ENCODE measurements at places on chromosomes 11 and 22.
A peak's percentile ranks its signal among the peaks of the same experiment; 100 is the strongest.

DNA sequence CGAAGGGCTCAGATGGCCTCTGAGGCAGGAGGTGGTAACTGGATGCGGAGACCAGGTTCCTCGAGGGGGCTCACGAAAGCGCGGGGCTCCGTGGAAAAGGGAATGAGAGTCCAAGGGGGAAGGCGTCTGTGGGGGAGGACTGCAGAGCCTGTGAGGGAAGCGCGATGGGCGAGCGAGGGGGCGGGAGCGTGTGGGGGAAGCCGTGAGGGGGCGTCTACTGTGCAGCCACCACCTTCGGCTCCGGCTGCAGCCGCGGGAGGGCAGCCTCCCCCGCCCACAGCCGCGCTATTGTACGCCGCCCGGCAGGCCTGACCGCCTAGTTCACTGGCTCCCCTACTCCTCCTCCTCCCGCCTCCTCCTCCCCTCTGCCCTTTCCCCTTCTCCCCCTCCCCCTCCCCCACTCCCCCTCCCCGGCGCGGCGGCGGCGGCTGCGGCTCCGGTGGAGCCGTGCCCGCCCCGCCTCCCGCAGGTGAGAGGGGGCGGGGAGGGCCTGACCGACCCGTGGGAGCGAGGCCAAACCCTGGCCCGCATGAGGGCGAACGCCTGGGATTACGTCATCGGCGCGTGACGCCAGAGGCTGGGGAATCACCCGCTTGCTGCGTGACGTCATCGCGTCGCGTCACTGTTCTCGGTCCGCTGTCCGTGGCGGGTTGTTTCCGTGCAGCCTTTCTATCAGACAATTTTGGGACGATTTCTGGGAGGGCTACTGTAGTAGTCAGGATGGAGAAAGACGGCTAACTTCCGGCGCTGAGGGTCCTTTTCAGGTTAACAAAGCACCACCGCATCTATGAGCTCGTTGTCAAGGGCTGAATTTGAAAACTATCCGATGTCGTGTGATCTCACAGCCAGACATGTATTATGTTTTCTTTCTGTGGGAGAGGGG lies at the start of gene PAK1:
TSS of gene PAK1 (minus strand) at position 294 of the 883 bp plus-strand sequence. CDS start 81,574 bp downstream, outside the sequence.
- peak; percentile 89 for DNase-seq

GRCh38 chr11:128246364-128246801 lies 341.0 kb downstream of the ETS1 start:
- no peak for DNase-seq

DNA sequence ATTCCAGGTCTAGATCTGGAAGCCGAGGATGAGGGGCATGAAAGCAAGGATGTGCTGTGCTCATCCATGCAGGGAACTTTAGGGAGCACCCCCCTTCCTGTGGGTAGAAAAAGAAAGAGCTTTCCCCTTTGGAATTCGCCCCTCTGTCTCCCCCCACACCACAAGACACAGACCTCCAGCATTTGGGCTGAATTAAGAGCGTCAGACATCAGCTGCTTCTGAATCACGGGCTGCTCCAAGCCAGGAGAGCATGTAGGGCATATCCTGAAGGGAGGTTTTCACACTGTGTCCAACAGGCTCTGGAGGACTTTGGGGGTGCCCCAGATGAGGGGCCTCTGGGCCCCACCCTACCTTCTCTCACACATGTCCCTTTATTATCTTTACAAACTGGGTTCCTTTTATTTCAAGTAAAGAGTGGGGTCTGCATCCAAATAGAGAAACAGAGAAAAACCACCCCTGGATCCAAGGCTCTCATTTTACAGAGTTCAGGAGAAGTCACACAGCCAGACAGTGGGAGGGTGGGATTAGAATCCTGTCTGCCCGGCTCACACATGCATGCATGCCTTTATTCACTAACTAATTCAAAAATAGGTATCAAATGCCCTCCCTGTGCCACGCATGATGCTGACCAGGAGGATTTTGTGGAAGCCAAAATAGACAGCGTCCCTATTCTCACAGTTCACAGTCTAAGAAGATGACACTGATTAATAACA lies 52.8 kb downstream of the LRRC32 start:
- no peak for DNase-seq

DNA sequence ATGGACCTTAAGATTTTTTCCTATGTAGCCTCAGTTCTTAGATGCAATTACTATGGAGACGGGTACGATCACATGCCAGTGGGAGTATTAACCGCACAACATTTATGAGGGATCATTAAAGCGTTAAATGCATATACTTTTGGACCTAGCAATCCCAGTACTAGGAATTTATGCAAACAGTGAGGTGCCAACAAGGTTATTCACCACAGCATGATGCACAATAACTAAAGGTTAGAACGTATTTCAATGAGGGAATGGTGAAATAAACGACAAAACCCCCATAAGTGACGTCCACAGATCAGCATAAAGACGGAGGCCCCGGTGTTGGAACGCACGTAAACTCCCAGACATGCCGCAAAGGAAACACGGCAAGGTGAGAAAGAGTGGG lies 539 bp downstream of the SIRT3 start:
- DNase-seq, result no peak

DNA sequence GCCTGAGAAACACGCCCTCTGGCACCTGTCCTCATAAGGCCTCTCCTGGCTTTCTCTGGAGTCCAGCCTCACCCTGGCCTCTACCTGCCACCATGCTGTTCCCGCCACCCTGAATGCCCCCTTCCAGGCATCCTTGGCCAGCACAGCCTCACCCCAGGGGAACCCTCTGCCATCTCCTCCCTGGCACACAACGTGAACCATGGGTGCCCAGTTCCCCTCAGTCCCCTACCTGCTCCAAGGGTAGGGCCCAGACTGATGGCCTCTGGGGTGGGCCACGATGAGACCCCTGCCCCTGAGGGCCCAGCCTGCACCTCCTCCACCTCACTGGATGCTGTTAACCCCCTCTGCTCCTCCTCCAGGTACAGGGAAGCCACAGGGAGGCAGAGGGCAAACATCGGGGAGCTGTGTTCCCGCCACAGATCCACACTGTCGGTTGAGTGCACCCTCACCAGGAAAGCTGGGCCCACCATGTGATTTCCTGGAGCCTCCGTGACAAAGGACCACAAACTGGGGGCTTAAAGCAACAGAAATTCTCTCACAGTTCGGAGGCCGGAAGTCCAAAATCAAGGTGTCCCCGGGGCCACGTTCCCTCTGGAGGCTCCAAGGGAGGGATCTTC lies 169.6 kb downstream of the BRD1 start:
- no peak for DNase-seq

- no peak for DNase-seq
Measured at GRCh38 chr11:72265951-72266350, 22.0 kb upstream of the PHOX2A start.

- no peak for DNase-seq
Measured at GRCh38 chr11:118152552-118153471, at the start of gene SCN4B. SCN4B (minus strand) TSS chr11:118152823; CDS start chr11:118152673, 150 bp downstream.

DNA sequence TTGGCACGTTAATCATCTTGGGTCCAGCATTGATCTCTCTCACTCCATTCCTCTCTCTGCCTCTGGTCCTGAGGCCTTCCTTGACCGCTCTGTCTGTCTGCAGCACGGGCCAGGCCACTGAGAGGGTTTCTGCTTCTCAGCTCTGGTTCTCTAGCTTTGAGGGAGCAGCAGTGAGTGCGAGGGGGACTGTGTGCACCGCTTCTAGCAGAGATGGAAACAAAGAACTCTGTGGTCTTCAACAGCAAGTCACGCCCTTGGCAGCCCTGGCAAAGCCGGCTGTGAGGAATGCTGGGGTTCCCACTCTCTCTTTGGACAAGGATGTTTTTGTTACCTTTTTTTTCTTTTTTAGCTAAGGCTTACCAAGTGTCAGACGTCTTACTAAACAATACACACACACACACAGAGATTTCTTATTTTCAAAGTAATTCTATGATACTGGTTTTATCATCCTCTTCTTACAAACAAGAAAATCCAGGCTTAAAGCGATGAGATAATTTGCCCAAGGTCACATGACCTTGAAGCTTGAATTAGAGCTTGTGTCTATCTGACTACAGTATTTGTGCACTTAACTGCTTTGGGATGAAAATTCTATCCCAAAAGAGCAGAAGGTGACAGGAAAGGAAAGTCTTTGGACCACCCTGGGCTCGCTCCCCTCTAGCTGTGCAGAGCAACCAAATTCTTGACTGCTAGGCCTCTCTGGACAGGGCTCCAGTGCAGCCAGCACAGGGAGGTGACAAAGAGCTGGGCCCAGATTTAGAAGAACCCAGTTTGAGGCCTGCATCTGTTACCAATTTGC lies 293.2 kb downstream of the NTM start:
- no peak for DNase-seq

GRCh38 chr11:11843211-11843621 lies 1.4 kb downstream of the USP47 start:
- no peak for DNase-seq

GRCh38 chr11:108663154-108663877 lies 1.6 kb upstream of the DDX10 start:
- DNase-seq, result no peak

GRCh38 chr11:73976451-73977151 lies 6.0 kb downstream of the UCP2 start:
- DNase-seq, result no peak

DNA sequence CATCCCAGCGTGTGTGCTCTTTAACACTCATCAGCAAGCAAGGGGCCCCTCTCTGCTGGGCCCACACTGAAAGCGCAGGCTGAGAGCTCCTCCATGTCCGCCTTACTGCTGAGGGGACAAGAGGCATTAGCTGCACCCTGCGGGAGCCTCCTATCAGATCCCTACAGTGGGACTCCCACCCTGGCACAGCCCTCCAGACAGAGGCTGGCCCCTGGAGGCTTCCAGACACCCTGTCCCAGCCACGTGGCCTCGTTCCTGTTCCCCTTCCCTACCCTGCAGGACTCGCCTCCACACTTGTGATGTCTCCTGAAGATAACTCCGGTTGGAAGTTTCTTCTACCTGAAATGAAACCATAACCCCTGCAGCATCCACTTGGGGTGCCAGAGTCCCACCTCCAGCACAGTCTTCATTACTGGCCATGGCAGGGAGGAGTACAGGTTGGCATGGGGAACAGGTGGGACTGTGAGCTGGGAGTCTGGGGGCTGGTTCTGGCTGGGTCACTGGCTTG lies 5.0 kb upstream of the SH3BP1 start:
- DNase-seq, result no peak

DNA sequence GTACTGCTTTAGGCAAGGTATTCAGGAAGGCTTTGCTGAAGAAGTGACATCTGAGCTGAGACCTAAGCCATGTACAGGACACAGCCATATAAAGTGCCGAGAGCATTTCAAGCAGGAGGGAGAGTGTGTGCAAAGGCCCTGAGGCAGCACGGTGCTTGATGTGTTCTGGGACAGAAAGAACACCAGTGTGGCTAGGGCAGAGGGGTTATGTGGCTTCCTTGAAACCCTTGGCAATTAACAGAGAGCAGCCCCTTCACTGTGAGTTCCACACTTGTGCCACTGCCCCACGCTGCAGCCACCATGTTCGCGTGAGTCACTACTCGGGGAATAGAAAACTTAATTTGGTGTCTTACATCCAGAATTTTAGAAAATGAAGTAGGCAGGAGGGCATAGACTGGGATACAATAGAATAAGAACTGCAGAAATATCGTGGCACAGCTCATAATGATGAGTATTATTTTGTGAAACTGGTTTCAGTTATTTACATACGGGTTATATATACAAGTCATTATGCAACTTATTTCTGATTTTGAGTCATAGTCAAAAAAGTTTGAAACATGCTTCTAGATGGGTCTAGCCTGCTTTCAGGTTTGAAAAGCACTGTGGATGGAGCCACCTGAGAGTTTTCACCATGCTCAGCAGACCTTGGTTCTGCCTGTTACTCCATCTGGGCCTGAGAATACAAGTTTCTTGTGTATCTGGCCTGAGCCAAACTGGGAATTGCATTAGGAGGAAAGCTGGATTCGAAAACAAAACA lies 11.8 kb downstream of the IL10RA start:
- DNase-seq, result no peak

DNA sequence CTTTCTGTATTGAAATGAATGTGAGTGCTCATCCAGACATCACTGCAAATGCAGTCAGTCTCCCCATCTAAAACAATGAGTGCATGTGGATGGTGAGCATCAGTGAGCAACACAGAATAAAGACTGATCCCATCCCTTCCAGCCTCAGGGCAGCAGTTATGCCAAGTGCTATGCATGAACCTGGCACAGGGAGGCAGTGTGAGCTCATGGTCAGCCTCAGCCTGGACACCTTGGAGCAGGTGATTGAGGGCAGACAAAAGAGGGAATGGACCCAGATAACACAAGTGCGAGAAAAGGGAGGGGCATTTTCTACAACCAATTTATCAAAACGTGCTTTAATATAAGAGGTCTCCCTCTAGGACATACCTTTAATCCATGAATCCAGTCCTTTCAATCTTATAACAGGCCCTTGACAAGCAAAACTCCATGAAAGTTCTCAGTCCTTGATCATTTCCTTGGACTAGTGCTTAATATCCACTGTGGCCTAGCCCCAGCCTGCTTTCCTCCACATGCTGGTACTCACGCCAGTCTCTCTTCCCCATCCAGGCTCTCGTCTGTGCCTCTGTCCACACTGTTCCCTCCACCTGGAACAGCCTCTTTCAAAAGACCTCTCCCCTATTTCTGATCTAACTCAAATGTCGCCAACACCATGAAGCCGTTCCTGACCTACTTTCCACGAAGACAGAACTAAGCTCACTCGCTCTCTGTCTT lies 50.5 kb upstream of the LRRC55 start:
- DNase-seq, result no peak

DNA sequence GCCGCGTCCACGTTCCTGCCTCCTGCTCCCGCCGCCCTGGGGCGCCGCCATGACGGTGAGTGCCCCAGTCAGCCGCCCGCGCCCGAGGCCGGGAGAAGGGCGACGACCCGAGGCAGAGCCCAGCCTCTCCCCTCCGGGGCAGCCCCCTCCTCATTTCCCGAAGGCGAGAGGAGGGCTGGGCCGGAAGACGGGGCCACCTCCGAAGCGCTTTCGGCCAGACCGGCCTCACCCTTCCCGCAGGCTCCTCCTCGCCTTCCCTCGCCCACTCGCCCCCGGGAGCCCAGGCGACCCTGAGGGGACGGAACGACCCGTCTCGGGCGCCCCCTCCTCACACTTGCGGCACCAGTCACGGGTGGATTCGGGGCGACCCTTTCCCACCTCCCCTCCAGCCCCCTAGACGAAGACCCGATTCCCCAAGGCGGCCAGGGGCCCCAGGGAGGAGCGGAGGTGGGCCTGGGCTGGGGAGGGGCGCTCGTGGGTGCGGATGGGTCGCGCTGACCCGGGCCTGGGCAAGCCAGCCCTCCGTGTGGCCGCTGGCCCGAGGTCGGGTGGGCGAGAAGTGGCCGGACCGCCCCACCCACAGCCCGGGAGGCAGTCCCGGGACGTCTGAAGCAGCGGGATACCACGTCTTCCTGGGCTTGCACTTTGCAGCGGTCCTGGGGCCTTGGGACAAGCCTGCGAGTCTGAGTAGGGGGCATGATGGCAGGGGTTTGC lies 49.7 kb downstream of the TRIOBP start:
- peak; percentile 52 for DNase-seq

DNA sequence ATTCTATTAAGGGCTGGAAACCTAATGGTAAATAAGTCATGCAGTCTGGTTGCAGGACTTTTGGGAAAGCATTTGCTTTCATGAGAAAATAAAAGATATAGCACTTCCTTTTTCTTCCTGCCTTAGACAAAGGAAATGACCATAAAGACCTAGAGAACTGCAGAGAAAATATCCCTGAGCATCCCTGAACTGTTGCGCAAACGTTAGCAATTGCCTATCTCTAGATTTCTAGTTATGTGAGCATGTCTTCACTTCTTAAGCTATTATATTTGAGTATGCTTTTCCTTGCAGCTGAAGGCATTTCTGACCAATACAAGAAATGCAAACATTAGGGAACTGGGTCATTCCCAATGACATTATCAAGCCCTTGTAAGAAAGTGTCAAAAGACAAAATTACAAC lies 110.6 kb downstream of the KIF18A start:
- no peak for DNase-seq

Measured in stimulated activated naive CD8-positive, alpha-beta T cell treated with anti-CD3 and anti-CD28 coated beads, Interleukin-15, Interleukin-2, amounts not matched to agents 100 U/mL and 50 U/mL, for 24 hours (primary cell).